ENCODE measurements at places on chromosomes 12 and 14. TPM values are rescaled to one million over a fixed set of nuclear protein-coding genes. Genes with fewer than 3 reads are reported as not detected.

DNA sequence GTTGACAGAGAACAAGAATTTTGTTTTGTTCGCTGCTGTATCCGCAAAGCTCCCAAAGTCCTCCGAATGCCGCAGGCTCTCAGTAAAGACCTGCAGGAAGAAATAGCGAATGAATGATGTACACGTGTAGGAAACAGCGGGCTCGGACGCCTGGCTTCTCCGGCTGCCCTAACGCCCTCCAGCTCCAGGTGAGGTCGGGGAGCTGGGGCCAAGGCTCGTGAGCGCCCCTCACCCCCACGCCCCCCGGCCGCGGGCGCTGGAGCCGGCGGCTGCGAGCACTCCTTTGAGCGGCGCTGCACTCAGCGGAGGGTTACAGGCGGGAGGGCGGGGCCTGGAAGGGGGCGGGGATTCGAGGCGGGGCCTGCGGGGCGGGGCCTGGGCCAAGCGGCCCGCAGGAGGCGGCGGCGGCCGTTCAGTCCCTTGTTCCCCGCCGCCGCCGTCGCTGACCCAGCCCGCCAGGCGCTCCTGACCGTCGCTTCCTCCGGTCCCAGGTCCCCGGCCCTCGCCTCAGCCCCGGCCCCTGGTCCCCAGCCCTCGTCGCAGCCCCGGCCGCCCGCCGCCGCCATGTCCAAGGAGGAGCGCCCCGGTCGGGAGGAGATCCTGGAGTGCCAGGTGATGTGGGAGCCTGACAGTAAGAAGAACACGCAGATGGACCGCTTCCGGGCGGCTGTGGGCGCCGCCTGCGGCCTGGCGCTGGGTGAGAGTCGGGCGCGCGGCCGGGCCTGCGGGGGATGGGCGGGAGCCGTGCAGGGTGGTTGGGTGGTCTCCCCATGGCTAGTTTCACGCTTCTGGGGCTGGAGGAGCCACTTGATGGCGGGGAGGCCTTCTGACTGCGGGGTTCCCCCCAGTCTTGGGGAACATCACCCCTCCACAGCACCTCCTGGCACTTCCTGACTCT is at the start of gene AACS:
Gene AACS, plus strand, starts transcription at position 415 of the 898 bp plus-strand sequence. Its CDS starts 150 bp downstream, at position 565.
- H3K27me3 ChIP-seq: peaks cover 3% of the 10 kb centered on the region
- H3K4me1 ChIP-seq: peaks cover 18% of the 10 kb centered on the region
- no peaks in the 10 kb centered on the region for H3K36me3 ChIP-seq
- DNase-seq: peak; percentile 59
- peak within 1 kb of the TSS; percentile 91 for H3K4me3 ChIP-seq

- H3K4me3 ChIP-seq: no peak overlapping the region
- no peaks in the 10 kb centered on the region for H3K4me1 ChIP-seq
- H3K27me3 ChIP-seq: no peaks in the 10 kb centered on the region
These were observed 1324.1 kb downstream of the AACS start for GRCh38 chr12:126389220-126389841.

SERPINA10 gene
- not detected for total RNA-seq

- no peak overlapping the region for H3K4me3 ChIP-seq
- H3K27me3 ChIP-seq: no peaks in the 10 kb centered on the region
- no peaks in the 10 kb centered on the region for H3K36me3 ChIP-seq
- H3K27ac ChIP-seq: no peak overlapping the region
- peaks cover 18% of the 10 kb centered on the region for H3K4me1 ChIP-seq
- no peak for DNase-seq
These were observed 275.2 kb upstream of the FLRT2 start for GRCh38 chr14:85254711-85255110.

GRCh38 chr14:54490445-54491175 is 1.8 kb upstream of the GMFB start:
- H3K27me3 ChIP-seq: peaks cover 2% of the 10 kb centered on the region
- no peak for DNase-seq
- peaks cover 38% of the 10 kb centered on the region for H3K4me1 ChIP-seq
- H3K36me3 ChIP-seq: peaks cover 20% of the 10 kb centered on the region

IGFBP6 gene
- total RNA-seq: 428 TPM

REP15 gene
- total RNA-seq: 2.4 TPM
